Forelimb muscle (tissue), 1 donor: ENCODE measurements at places on chromosomes 12 and 14.

- no peak for DNase-seq
These were observed 26.2 kb upstream of the BICD1 start for GRCh38 chr12:32080435-32080834.

DNA sequence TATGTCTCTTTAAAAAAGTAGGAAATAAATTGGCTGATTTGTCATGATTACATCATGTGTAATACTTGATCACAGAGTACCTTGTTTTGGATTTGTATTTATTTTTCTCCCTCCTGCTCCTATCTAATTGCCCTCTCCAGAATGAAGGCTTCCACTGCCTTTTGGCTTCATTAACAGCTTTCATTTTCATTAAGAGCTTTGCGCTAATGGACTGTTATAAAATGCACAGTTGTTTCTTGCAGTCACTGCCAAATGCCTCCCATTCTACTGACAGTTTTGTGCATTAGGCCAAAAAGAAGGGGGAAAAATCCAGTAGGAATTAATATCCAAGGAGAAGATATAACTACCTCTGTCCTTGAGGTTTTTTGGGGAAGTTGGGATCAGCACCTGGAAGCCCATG is 159.2 kb downstream of the NRXN3 start:
- no peak for DNase-seq

DNA sequence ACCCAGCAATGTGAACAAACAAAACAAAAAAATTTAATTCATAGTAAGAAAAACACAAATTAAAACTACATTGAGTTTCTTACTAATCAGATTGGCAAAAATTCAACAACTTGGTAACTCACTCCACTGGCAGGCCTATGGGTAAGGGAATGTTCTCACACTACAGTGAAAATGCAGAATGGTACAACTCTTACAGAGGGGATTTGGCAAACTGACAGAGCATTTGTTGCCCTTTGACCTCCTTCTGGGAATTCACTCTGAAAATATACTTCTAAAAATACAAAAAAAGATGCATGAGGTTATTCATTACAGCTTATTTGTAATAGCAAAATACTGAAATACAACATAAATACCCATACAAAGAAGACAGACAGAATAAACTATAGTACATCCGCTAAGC is 32.8 kb downstream of the ABCD2 start:
- DNase-seq = no peak

- no peak for DNase-seq
These were observed 80.2 kb downstream of the NUAK1 start for GRCh38 chr12:106058256-106059182.
